Esophagus muscularis mucosa (tissue), 4 donors: ENCODE measurements at places on chromosomes 3 and 15.

DNA sequence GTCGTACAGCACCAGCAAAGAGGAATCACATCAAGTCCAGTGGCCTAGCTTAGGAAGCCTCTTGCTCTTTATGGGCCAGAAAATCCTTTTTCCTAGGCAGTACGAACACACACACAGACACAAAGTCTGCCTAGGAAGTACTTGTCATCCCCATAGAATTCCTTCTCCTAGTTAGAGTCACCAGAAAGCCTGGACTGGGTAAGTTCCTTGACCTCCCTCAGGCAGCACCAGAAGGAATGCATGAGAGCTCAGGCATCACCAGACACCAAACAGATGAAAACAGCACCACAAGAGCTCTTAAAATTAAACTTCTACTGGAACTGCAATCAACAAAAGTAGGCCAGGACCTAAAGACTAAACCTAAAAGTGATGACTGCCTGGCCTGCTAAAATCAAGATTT lies 192.9 kb upstream of the CCDC54 start:
- no peak for DNase-seq

- no peak for DNase-seq
Observed at GRCh38 chr3:16337856-16338540, 73.0 kb downstream of the OXNAD1 start.

DNA sequence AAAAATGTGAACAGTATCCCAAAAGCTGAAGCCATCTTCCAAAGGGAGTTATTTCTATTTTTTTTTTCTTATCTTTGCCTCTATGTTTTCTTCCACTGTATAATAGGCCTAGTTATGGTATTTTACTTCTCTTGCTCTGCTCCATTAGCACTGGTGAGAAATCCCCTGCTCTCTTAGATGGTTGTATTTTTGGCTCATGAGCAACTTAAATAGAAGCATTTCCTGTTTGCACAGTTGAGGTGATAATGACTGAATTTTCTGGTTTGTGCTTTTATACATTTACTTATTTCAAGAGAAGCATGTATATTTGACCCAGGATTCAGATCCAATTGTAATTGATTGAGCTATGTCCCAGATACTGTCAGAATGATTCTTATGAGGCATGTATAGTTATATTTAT lies 61.6 kb upstream of the CD200R1L start:
- no peak for DNase-seq

DNA sequence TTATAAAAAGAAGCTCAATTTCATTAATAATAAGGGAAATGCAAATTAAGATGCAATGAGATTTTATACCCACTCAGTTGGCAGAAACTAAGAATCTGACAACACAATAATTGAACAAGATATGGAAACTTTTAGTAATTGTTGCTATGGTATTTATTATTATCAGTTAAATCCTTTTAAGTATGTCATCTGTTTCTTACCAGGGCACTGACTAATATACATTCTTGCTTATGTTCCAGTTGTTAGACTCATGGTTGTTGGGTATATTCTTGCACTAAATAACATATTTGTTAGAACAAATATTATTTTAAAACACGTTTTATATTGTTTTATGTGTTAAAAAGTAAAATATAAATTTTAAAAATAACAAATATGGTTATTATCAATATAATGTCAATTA lies 690.3 kb downstream of the MECOM start:
- no peak for DNase-seq

DNA sequence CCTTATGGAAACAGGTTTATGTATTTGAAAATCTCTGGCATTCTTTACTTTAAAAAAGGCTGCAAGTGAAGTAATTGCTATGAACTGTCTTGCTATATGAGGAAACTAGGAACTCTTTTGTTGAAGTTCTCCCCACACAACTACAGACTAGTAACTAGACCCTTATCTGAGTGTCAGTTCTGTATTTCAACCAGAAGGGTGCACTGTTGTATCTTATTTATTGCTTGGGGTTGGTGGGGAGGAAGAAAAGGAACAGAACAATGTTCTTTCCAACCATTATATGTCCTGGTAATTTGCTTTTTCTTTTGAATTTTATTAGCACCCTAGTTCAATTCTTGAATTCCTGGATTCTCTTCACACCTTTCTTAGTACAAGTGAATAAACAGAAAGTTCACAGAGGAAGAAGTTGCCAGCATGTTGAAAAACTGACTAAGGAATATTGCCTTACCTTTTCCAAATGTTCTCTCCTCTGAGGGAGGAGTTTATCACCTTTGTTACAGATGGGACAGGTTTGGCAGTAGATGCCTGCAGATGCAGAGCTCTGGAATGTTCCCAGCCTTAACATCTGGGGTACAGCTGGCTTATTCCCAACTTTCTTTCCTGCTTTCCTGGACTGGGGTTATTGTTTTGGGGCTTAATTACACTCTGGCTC lies 162.4 kb upstream of the CFAP20DC start:
- DNase-seq, result no peak

GRCh38 chr15:40070166-40070557 lies 31.2 kb upstream of the SRP14 start:
- DNase-seq, result no peak

- peak; percentile 66 for DNase-seq
Observed at GRCh38 chr15:59434481-59434880, 3.5 kb upstream of the FAM81A start.

- DNase-seq, result no peak
Observed at GRCh38 chr3:186640929-186641328, 730 bp downstream of the FETUB start.

- no peak for DNase-seq
Observed at GRCh38 chr3:182892226-182892625, 88.1 kb downstream of the DCUN1D1 start.

DNA sequence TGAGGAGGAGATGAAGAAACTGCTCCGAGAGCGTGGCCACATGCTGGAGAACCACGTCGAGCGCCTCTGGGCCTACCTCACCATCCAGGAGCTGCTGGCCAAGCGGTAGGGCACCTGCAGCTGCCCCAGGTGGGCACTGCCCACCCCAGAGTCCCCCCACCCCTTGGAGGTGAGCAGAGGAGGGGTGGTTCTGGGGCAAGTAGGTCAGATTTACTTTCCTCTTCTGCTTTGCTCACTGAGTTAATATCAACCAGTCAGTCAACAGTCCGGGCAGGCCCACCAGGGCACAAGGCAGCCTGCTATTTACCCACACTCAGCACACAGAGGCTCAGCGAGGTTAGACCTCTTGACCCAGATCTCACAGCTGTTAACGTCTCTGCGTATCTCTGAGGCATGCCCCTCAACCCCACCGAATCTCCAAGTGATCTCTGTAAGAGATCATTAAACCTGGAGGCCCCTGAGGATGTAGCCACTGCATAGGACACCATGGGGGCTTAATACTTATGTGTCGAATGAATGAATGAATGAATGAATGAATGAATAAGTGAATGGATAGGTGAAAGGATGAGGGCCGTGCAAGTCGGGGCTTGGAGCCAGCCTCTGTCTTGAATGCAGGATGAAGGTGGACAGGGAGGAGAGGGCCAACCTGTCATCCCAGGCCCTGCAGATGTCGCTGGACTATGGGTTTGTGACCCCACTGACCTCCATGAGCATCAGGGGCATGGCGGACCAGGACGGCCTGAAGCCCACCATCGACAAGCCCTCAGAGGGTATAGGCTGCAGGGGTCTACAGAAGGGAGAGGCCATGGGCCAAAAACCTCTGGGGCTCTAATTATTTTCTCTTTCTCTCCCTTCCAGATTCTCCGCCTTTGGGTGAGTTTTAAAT lies 8.0 kb upstream of the ITIH3 start:
- no peak for DNase-seq

DNA sequence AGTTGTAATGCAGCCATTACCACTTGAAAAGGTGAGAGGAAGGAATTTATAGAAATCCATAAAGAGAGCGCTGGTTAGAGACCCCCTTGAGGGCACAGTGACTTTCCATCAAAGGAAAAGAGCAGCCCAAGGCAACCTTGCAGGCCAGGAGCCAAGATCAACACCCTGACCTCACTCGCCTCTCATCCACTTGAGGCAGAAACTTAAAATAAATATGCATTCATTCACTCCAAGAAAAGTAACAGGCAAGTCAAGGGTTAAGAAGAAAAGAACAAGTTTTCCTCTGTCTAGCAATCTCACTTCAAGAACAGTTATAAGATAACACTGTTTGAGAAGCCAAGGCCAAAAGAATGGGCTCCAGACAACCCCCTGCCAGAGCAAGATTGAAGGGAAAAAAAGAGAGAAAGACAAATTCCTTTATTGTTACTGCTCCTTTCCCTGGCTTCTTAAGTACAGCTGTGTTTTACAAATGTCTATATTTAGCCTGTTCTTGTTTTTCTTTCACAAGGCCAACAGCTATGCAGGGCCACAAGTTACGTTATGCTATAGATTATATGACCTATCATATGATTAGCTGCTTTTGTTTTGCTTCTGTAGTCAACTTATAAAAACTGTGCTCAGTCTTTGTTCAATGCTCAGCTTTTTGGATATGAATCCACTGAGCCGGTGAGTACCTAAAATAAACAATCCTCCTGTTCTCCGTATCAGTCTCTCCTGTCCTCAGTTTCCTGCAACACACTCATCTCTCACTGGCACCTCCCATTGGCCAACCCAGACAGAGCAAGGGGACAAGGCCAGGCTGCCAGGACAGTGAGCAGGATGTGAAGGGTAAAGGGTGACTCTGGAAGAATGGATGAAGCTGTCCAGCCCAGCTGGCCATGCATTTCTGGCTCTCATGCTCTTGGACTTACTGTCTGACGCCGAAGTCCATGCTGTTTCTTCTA lies 15.8 kb upstream of the SSUH2 start:
- DNase-seq, result no peak

DNA sequence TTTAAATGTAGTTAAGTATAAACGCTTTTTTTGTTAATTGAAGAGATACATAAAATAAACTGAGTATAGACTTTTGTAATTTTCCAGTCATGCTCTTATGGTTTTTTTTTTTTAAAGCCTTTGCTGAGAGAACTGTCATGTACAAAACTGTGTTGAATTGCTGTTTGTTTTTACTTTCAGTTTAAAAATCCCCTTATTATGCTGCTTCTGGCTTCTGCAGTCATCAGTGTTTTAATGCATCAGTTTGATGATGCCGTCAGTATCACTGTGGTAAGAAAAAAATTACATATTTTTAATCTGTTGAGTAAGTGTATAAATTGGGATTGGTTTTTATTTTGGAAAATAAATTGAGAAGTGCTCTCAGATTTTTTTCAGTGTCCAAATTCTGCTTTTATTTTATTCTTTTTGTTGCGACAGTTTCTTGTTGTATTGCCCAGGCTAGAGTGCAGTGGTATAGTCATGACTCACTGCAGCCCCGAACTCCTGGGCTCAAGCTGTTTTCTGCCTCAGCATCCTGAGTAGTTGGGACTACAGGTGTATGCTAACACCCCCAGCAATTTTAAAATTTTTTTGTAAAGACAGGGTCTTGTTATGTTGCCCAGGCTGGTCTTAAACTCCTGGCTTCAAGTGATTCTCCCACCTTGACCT lies 40.7 kb downstream of the ATP2C1 start:
- no peak for DNase-seq

- DNase-seq, result no peak
Observed at GRCh38 chr15:85482894-85483293, 102.5 kb downstream of the AKAP13 start.

DNA sequence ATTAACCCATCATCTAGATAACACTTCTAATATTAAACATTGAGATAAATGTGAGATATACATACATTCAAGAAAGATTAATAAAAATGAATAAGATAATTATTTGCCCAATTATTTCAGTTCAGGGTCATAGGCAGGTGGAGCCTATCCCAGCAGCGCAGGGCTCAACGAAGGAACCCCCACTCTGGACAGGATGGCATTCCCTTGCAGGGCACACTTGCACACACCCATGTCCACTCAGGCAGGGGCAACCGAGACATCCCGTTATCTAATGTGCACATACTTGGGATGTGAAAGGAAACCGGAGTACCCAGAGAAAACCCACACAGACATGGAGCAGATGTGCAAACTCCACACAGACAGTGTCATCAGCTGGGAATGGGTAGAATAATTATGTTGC lies 175.4 kb upstream of the CMC1 start:
- no peak for DNase-seq

- DNase-seq, result no peak
Observed at GRCh38 chr3:70703305-70704102, 391.1 kb upstream of the MDFIC2 start.

GRCh38 chr15:59366333-59367021 lies 6.2 kb downstream of the MYO1E start:
- no peak for DNase-seq

DNA sequence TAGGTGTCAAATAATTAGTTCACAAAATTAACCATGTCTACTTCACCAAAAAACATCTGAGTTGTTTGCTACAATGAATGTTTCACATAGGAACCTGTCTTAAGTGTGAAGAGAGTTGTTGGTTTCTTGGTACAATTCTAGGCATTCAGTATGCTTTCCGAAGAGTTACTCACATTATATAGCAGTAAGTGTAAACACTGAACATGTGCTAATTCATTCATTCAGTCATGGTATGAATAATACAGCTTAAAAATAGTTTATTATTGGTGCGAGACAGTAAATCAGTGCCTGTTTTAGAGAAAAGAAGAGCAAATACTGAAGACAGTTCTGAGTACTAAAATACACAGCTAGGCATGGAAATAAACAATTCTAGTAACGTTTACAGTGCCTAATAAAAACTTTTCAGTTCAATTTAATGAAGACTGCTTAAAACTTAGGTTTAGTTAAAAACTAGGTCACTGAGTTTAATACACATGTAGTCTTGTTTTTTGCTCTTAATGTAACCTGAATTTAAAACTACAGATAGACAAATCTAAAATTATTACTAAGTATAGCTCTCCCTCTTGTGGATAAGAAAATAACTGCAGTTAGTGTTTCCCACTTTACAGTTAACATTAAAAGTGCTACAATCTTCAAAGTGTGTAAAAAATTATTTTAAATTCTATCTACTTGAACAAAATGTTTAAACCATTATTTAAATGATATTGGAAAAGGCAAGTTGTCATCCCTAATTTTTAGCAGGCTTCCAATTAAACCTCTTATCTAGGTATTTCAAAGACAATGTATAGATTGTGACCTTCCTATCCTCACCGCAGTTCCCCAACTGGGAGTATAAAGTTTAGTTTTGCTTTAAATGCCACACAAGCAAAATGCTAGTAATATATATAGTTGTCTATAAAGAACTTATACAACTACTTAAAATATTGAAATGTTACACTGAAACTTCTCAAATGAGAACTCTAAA lies 20.1 kb upstream of the ZCWPW2 start:
- DNase-seq, result no peak

DNA sequence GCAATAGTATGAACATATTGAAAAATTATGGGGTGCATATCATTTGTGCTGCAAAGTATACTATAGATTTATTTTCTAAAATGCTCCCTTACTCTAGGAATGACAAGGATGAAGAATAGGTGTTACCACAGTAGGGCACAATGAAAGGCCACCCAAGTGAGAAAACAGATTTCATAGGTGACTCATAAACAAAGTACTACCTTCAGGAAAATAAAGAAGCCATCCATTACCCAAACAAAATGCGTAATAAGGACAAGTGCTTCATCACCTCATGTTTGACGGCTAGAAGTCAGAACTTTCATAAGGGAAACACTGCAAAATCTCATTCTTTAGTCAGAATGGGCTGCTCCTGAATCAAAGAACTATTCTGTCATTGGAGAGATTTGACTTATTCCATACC lies 116.6 kb downstream of the MFSD1 start:
- DNase-seq, result no peak
